HTR-8/SVneo (cell line): ENCODE measurements at places on chromosomes 5 and 9.

- peak; percentile 29 for DNase-seq
Observed at GRCh38 chr5:68460147-68460798, 244.7 kb downstream of the PIK3R1 start.

GRCh38 chr9:103041961-103042360 lies 46.8 kb downstream of the CYLC2 start:
- DNase-seq, result no peak

DNA sequence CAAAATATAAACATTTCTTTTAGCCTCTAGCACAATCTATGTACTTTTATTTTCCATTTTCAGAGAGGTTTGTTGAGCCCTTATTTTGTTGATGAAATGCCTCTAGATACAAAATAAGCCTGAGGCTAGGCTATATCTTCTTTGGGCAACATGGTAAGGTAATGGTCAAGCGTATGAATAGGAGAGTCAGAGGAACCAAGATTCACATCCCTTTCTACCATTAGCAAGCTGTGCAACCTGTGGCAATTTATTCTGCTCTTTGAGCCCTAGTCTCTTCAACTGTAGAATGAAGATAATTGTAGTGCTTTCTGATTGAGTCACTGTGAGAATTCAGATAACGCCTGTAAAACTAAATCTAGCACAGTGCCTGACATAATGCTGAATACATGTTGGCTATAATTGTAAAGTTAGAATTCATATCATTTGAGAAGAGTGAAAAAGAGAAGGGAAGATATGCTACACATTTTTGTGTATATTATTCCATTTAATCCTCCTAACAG lies 412.5 kb downstream of the CCDC171 start:
- no peak for DNase-seq

- no peak for DNase-seq
Observed at GRCh38 chr5:154331924-154332323, 113.9 kb upstream of the SAP30L start.

DNA sequence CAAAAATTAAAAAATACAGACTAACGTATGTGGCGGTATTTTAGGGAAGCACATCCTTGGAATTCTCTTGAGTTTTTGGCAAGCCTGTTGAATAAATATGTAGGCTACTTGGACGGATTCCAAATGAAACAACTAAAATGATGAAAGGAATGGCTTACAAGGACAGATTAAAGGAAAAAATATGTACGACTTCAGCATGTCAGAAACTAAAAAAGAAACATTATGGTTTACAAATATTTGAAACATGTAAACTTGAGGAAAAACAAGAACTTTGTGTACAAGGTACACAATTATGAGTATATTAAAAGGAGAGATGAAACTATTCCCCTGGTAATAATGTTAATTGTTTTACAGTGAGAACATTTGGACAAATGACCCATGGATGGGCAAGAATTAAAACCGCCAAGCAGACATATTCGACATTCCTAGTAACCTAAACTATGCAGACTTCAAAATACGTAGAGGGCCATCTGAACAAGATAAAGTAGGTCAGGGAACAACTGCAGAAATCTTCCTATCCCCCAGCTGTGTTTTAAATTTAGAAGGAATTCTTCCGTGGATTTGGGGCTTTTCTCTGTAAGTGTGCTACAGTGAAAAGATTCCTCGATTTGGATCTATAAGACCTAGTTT lies 12.5 kb downstream of the EDIL3 start:
- no peak for DNase-seq

GRCh38 chr9:98707166-98708102 lies 1.3 kb downstream of the GABBR2 start:
- peak; percentile 56 for DNase-seq

- DNase-seq, result no peak
Observed at GRCh38 chr9:74303945-74304344, 193.2 kb upstream of the RORB start.

GRCh38 chr5:170183816-170184687 lies 48.7 kb upstream of the C5orf58 start:
- DNase-seq, result peak; percentile 61

- DNase-seq, result peak; percentile 29
Observed at GRCh38 chr9:126763130-126763764, 41.6 kb upstream of the ZBTB43 start.

GRCh38 chr9:98558575-98558974 lies 150.2 kb downstream of the GABBR2 start:
- no peak for DNase-seq

GRCh38 chr5:51846015-51846414 lies 462.8 kb downstream of the ISL1 start:
- no peak for DNase-seq

- DNase-seq, result no peak
Observed at GRCh38 chr9:33220681-33221567, 19.0 kb upstream of the SPINK4 start.

DNA sequence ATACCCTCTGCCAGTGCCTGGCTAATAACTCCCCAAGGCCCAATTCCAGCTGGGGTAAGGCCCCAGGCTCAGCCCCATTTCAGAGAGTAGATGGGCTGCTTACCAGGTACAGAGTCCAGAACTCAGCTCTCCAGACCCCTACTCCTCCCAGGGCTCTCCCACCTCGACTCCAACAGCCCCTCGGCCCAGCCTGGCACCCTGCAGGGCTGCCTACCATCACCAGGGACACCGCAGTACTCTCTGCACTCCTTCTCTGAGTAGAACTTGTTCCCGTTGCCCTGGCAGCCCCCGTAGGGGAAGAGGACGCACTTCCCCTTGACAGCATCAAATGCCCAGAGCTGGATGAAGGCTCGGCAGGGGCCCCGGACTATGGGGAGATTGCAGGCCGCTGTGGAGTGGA lies 17.4 kb downstream of the AMBP start:
- no peak for DNase-seq

GRCh38 chr9:80899208-80899607 lies 790.1 kb downstream of the TLE1 start:
- DNase-seq, result no peak

- DNase-seq, result no peak
Observed at GRCh38 chr5:68875351-68875750, 218.5 kb upstream of the SLC30A5 start.

DNA sequence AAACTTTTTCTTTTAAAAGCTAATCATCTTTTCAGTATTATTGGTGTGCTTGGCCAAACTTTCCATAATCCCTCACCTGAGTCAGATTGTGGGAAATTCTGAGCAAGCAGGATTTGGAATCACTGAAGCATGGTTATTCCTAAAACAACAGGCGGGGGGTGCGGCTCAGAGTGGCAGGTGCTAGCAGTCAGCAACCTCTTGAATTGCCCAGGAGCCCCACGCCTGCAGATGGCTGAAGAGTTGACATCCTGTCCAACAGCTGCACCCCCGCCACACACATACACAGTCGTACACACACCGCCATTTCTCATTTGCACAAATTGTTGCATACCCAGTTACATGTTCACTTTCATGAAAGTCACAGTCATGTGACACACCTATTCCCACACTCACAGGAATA lies 96.6 kb downstream of the LHX2 start:
- no peak for DNase-seq

GRCh38 chr9:31390403-31391025 lies 993.9 kb upstream of the ACO1 start:
- no peak for DNase-seq

DNA sequence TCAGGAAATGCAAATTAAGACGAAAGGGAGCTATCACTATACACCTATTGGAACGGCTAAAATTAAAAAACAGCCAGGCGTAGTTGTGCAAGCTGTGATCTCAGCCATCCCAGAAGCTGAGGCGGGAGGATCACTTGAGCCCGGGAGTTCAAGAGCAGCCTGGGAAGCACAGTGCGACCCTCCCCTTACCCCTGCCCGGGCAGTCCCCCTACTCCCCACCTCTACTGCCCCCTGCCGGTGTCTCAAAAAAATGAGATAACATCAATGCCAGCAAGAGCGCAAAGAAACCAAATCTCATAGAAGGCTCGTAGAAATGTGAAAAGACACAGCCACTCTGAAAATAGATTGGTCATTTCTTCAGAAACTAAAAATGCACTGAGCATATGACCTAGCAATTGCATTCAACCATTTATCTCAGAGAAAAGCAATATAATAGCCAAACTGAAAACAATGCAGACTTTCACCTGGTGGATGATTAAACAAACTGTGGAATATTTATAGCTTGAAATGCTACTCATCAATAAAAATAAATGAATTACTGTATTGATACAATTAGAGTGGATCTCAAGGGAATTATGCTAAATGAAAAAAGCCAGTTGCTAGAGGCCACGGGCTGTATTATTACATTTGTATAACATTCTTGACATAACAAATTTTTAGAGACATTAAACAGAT lies 20.6 kb downstream of the OR2V2 start:
- no peak for DNase-seq
